C1 segment of cervical spinal cord (tissue), 14 donors: ENCODE measurements at places on chromosomes 16 and 17.

- DNase-seq = no peak
Measured at GRCh38 chr16:53960954-53961616, 257.1 kb downstream of the FTO start.

GRCh38 chr17:4898351-4898750 lies 985 bp upstream of the C17orf107 start:
- DNase-seq = no peak

GRCh38 chr16:52095471-52095870 lies 451.5 kb downstream of the TOX3 start:
- DNase-seq = no peak

GRCh38 chr17:79809530-79810129 lies 12.8 kb upstream of the CBX8 start:
- no peak for DNase-seq
